ENCODE measurements at places on chromosomes 5 and 9. TPM values are rescaled to one million over a fixed set of nuclear protein-coding genes. Genes with fewer than 3 reads are reported as not detected.

The ROR2 gene
- total RNA-seq = 4.9 TPM

The STKLD1 gene
- 0.58 TPM for total RNA-seq

- DNase-seq = no peak
Measured at GRCh38 chr9:136542241-136543040, 3.4 kb downstream of the NOTCH1 start.

The CD274 gene
- total RNA-seq = 21.4 TPM

GRCh38 chr9:125106285-125106893 is 36.9 kb downstream of the SCAI start:
- DNase-seq = peak; percentile 68

GRCh38 chr9:27094640-27095298 is 14.3 kb upstream of the TEK start:
- peak; percentile 86 for DNase-seq

The AK1 gene
- 79.5 TPM for total RNA-seq

The C9orf43 gene
- 0.66 TPM for total RNA-seq

- no peak for DNase-seq
Measured at GRCh38 chr5:158875272-158875679, 224.4 kb downstream of the EBF1 start.

GRCh38 chr5:116864838-116865190 is 290.2 kb upstream of the SEMA6A start:
- no peak for DNase-seq

GRCh38 chr9:3018691-3019230 is 174.9 kb upstream of the PUM3 start:
- no peak for DNase-seq

DNA sequence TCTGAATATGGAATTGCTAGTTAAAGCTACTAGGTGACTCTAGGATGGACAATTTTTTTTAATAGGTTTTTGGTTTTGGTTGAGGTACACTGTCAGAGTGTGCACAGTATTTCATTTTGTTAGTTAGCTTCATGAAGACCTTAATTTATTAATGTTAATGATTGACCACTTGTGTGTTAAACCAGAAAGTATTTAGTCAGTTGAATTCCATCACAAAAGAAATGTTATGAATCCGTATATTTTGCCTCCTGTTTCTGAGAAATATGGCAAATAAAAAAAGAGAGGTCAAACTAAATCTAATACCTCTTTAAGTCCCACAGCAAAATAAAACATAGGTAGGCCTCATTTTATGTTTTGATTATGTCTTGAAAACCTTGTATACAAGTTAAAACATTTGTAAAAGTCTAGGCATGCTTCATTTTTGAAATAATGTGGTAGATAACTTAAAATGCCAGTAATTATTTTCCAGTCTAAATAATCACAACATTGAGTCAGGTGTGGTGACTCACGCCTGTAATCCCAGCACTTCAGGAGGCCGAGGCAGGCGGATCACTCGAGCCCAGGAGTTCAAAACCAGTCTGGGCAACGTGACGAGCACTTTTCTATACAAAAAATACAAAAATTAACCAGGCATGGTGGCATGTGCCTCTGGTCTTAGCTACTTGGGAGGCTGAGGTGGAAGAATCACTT is 50.8 kb downstream of the ITGA1 start:
- peak; percentile 61 for DNase-seq

DNA sequence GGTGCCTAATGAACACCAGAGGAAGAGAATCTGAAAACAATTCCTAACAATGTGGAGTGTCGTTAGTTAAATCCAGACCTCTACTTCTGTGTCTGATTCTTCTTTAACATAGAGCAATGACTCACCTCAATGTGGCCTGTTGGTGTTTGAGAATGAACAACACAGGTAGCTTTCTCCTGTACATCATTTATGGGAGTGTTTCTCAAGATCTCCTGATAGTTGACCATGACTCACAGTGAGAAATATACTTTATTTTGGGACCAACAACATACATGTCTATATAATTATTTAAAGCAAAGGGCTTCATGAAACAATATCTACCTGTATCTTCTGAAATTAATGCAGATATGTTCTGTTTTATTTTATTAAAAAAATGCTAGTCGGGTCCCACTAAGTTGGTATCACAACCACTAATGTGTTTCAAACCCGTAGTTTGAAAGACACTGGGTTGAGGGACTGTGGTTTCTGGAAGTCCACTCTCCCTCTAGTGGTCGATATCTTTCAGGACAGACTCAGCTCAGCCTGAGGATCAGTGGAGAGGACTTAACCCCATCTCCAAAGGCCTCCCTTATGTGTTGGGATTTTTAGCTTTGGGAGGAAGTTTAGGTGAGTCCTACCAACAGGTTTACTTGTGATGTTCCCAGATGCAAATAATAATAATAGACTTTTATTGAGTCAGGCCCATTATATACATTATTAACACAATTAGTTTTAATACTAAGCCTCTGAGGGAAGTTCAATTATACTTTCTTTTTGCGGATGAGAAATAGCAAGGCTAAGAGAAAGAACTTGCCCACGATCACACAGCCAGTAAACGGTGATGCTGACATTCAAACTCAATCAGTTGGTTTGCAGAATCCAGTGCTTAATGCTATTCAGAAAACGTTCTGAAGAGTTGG is 70.0 kb upstream of the KLF9 start:
- peak; percentile 64 for DNase-seq

DNA sequence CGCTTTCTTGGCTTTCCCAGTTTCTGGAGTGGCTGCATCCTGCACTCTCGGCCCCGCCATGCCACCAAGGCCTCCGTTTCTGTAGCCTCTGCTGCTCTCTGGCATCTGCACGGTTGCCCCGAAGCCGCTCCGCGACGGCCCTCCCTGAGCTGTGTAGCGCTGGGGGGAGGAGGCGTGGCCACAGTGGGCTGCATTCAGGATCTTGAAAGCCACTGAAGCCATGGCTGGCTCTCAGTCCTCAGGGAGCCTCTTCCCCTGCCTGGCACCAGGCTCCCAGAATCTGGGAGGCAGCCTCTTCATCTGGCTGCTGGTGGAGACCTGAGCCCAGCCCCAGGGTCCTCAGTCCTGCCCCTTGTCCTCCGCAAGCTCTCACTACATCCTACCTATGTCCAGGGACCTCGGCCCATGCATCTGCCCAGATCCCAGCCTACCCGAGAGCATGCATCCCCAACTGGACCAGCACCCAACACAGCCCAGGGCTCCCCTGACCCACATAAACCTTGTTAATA is 25.1 kb downstream of the PAEP start:
- DNase-seq = no peak

DNA sequence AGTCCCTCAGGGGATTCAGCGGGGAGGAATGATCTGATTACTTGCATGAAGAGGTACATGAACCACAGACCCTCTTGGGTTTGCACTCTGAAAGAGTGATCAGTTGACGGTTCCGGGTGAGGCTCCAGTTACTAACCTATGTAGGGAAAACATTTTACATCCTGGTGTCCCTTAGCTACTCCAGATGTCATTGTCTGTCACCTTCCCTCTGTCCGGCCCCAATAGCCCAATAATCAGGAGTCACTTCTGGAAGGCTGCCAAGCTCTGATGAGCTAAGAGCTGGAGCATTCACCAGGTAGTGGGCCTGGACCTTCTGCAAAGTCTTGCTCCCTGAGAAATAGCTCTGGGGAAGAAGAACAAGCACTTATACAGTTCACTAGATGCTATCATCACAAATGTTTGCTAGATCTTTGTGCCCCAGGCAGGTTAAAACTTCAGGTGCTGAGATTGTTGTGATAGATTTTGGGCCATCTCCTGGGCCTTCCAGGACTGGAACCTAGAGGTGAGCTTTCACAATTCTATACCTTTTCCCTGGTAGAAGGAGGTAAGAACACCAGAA is 64.5 kb downstream of the ENTREP1 start:
- DNase-seq = no peak

The TOR4A gene
- total RNA-seq = 10.8 TPM

DNA sequence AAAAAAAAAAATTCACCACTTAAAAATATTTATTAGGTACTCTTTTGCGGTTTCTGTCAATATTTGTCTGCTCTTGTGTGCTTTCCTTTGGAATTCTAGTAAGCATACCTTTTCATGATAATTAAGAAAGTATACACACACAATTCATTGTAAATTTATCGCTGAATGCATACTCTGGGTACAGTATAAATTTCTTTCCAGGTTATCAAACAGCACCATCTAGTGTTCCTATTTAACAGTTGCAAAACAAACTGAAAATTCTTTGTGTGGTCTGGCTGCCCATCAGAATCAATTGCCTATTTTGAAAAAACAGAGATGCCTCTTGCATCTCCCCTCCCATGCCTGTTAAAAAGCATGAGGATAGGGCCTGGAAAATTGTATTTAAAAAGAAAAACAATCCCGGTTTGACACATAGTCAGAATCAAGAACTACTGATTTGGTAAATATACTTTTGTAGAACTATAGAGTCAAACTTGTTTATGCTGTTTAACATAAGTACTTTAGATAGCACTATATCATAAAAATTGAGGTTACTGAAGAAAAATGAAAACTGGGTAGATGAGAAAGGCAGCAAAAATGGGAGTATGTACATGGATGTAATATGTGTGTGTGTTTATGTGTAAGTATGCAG is 16.2 kb downstream of the PGGT1B start:
- DNase-seq = peak; percentile 11

The CDC25C gene
- total RNA-seq = 1.6 TPM

The NMUR2 gene
- total RNA-seq = not detected

DNA sequence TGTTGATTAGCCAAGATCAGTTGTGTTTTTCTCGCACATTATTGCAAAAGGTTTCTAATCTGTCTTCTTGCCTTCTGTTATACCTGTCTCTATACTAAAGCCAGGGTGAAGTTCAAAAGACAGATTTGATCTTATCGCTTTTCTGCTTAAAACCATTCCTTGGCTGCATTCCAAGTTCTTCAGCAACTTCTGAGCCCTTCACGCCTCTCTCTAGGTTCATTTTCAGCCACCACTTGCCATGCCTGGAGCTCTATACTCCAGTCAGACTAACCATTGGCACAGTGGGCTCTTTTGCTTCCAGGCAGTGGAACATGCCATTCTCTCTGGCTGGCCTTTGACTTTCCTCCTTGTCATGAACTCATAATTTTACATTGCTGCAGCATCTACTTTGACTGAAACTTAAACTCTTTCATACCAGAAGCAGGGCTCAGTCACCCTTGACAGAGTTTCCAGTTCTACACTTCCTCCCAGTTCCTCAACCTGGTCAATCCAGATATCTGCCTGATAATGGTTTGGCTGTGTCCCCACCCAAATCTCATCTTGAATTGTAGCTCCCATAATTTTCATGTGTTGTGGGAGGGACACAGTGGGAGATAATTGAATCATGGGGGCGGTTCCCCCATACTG is 114.4 kb downstream of the SLC12A2 start:
- DNase-seq = no peak
